ENCODE measurements at places on chromosomes 4 and X.

- no peak for DNase-seq
- H3K36me3 ChIP-seq, result no peaks in the 10 kb centered on the region
- H3K27me3 ChIP-seq, result no peaks in the 10 kb centered on the region
- H3K4me1 ChIP-seq, result no peaks in the 10 kb centered on the region
Observed at GRCh38 chrX:30702736-30703135, 49.5 kb downstream of the GK start.

DNA sequence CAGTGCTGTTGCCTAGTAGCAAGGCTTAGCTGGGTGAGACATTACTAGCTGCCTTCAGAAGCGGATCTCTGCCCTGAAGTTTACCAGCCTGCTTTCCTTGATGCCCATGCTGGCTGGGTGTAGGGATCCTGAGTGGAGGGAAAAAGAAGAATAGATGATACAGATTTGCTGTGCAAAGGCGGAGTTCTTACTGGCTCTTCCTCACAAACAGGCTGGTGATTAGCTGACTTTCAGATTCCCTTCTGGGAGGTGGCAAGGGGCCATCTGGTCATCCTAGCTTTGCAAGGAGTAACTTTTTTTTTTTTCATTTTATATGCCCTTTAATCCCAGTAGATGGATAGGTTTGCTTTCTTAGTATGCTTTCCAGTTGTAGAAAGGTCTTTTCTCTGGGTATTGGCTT, 44.8 kb downstream of the SMARCA5 start:
- no peaks in the 10 kb centered on the region for H3K4me1 ChIP-seq
- H3K4me3 ChIP-seq, result no peak overlapping the region
- H3K36me3 ChIP-seq, result peaks cover 14% of the 10 kb centered on the region
- DNase-seq, result no peak
- no peaks in the 10 kb centered on the region for H3K27me3 ChIP-seq

- no peak overlapping the region for H3K27ac ChIP-seq
- DNase-seq, result no peak
- no peaks in the 10 kb centered on the region for H3K27me3 ChIP-seq
- H3K4me3 ChIP-seq, result no peak overlapping the region
- H3K36me3 ChIP-seq, result no peaks in the 10 kb centered on the region
Observed at GRCh38 chr4:26355392-26356052, 34.7 kb downstream of the RBPJ start.

DNA sequence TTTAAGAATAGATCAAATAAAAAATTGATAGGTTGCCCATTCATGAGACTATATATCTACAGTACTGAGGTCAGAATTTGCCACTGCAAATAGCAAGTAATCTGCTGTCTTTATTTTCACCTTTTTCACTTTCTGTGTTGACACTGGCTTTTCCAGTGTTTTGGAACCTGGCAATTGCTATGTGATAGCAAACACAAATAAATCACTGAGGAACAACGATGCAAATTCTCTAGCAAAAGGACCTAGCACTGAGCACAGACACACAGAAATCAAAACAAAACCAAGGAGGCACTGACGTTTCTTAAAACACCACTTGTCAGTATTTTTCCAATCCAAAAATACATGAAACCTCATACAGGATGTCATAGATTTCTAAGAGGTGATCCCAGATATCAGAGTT, 210.7 kb downstream of the DHX15 start:
- no peak overlapping the region for H3K27ac ChIP-seq
- H3K27me3 ChIP-seq, result no peaks in the 10 kb centered on the region
- H3K4me3 ChIP-seq, result no peak overlapping the region

DNA sequence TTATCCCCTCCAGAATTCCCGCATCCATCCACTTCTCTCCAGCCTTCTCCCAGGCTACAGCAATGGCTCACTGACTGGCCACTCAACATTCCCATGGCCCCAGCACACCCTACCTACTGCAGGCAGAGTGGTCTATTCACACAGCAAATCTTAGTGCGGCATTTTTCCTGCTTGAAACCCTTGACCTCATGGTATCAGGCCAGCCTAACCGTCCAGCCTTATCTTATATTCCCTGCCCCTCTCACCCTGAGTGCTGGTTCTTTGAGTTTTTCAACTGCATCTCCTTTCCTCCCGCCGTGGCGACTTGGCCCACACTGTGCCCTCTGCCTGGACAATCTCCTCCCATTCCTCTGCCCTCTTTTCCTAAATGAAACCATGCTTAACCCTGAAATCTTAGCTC, 10.0 kb upstream of the S100G start:
- no peaks in the 10 kb centered on the region for H3K27me3 ChIP-seq
- H3K4me1 ChIP-seq, result no peaks in the 10 kb centered on the region
- H3K4me3 ChIP-seq, result no peak overlapping the region
- no peak overlapping the region for H3K27ac ChIP-seq
- DNase-seq, result no peak
- no peaks in the 10 kb centered on the region for H3K36me3 ChIP-seq

DNA sequence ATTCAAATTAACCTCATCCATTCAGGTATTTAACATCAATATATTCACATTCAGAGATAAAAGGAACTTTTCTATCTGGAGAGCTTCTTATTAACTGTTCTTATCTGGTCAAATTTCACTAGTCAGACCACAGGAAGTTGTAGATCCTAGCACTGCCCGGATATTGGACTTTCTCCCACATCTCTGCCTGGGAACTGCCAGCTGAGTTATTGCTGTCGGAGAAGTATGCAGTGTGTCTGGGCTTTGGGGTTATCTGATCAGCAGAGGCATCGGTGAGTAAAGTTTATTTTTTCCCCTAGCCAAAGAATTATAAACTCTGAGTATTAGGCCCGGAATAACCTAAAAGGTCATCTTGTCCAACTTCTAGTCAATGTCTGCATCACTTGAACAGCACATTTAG, 45.1 kb downstream of the OR13H1 start:
- H3K4me3 ChIP-seq, result no peak overlapping the region
- no peak for DNase-seq
- H3K36me3 ChIP-seq, result no peaks in the 10 kb centered on the region
- no peaks in the 10 kb centered on the region for H3K27me3 ChIP-seq

GRCh38 chr4:125735102-125735501, 420.3 kb downstream of the FAT4 start:
- no peaks in the 10 kb centered on the region for H3K4me1 ChIP-seq
- peak; percentile 68 for DNase-seq
- H3K36me3 ChIP-seq, result no peaks in the 10 kb centered on the region

Measured in right atrium auricular region (tissue), 2 donors.